Activated naive CD4-positive, alpha-beta T cell treated with anti-CD3 and anti-CD28 coated beads, Interleukin-2, amount 50 U/mL, for 16 hours (primary cell): ENCODE measurements at places on chromosomes 2 and 18.

DNA sequence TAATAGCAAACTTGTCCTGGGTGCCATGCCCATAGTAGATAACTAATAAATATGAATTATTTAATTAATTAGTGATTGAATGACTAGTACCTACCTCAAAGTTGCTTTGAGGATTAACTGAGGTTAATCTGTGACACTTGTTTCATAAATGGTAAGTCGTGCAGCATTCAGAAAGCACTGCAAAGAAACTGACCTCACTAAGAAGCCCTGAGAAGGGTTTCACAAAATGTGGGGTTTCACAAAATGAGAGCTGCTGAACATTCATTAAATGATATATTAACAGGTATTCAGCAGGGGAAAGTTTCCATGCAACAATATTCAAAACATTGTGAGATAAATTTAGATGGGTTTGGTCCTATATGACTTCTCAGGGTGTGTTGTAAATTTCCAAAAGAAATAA is 236.2 kb downstream of the OSR1 start:
- no peak for DNase-seq

DNA sequence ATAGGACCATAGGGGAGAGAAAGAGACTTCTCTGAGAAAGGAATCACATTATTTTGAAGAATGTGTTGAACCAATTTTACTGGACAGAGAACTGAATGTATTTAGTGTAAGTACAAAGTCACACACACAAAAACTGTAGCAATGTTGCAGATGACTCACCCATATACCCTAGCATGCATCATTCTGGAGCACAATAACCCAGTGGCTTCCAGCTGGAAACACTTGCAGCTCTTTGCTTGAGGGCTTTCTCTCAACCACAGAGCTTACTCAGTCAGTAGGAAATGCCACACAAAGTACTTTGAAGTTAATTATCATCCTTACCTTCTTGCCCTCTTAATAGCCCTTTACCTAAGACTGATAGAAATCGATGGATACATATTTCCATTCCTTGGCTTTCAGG is 760.0 kb upstream of the FSHR start:
- DNase-seq: no peak

GRCh38 chr2:145235312-145235711 is 715.4 kb upstream of the ZEB2 start:
- no peak for DNase-seq

GRCh38 chr2:3749201-3749600 is 45.8 kb downstream of the DCDC2C start:
- no peak for DNase-seq

GRCh38 chr2:362924-363323 is 75.0 kb upstream of the ALKAL2 start:
- no peak for DNase-seq

DNA sequence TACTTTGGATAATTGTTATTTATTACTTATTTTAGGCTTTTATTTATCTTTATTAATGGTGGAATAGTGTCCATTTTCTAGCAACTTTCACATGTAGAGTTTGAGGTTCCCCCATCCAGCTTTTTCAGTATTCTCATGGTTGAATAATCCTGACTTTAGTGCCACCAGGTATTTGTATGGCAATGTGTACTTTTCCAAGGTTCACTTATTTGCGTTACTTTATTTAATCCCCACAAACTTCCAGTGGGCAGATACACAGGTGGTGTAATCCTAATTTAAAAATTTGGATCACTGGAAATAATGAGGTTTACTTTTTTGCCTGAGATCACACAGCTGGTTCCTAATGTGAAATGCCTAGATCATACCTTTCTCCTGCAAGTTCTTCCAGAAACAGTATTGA is 30.5 kb downstream of the NAB1 start:
- no peak for DNase-seq

- DNase-seq: no peak
These were observed 344.8 kb upstream of the HS6ST1 start for GRCh38 chr2:128663371-128664050.

DNA sequence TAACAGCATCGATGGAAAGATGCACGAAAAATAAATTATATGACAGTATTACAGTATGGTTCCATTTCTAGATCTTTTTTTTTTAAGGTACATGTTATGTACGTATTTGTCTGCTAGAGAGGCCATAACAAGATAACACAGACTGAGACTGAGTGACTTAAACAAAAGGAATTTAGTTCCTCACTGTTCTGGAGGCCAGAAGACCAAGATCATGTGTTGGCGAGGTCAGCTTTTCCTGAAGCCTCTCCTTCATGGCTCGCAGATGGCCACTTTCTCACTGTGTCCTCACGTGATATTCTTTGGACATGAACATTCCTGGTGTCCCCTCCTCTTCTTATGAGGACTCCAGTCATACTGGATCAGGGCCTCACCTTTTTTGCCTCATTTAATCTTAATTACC is 177.4 kb downstream of the CAPN13 start:
- DNase-seq: no peak

GRCh38 chr2:60957643-60958042 is 59.9 kb upstream of the PEX13 start:
- no peak for DNase-seq

DNA sequence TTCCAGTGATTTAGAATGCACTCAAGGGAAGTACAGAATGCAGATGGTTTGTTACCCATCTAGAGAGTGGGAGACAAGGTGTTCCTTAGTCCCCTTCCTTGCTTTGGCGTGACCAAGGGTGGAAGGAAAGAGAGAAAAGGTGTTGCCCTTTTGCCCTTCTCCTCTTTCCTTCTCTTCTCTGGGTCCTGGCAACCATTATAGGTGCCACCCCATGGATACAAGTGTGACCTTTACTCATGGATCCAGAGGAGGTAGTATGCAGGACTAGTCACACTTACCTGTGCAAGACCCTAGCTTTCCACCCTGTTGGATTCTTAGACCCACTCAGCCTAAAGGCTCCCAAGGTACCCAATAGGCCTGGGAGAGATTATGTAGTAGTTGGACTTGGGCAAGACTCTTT is 11.6 kb upstream of the RBFA start:
- DNase-seq: no peak
